ENCODE measurements at places on chromosomes 12 and 14. TPM values are rescaled to one million over a fixed set of nuclear protein-coding genes. Genes with fewer than 3 reads are reported as not detected.

DNA sequence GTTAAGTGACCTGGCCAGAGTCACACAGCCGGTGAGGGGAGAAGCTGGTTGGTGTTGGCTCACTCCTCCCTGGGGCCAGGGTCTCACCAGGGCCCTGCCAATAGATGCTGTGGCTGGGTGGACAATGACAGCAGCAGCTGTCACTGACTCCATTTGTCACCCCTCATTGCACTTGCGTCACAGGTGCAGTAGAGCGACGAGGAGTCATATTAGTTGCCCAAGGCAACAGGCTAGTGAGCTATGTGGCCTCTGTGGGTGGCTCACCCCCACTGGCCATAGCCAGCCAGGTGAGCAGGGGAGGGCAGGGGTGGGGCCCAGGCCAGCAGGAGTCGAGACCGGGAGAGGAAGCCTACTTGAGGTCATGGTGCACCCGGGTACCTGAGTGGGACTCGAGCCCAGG, 9.7 kb downstream of the SLC25A47 start:
- no peak for DNase-seq

The KCNA5 gene
- not detected for polyA plus RNA-seq

The MYH6 gene
- polyA plus RNA-seq = not detected

DNA sequence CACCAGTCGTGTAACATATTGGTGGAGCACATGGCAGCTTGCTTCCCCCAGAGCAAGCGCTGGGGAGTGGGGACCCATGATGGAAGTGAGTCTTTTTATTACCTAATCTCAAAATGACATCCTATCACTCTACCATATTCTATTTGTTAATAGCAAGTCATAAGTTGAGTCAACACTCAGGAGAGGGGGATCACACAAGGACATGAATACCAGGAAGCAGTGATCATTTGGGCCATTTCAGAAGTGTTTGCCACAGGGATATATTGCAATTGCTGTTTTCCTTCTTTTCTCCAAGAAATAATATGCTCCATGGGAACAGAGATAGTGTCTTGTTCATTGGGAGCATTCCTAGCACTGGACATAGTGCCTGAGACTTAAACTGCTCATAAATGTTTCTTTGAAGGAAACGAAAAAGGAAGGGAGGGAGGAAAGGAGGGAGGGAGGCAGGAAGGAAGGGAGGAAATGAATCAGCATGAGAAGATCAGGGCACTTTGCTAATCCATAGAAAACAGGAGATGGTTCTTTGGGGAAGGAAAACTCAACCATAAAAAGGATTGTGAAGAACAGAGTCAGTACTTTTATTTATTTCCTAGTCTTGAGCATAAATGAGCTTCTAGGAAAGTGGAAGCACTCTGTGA, 39.2 kb upstream of the EEA1 start:
- DNase-seq = no peak
